ENCODE measurements at places on chromosomes 6 and 20.

DNA sequence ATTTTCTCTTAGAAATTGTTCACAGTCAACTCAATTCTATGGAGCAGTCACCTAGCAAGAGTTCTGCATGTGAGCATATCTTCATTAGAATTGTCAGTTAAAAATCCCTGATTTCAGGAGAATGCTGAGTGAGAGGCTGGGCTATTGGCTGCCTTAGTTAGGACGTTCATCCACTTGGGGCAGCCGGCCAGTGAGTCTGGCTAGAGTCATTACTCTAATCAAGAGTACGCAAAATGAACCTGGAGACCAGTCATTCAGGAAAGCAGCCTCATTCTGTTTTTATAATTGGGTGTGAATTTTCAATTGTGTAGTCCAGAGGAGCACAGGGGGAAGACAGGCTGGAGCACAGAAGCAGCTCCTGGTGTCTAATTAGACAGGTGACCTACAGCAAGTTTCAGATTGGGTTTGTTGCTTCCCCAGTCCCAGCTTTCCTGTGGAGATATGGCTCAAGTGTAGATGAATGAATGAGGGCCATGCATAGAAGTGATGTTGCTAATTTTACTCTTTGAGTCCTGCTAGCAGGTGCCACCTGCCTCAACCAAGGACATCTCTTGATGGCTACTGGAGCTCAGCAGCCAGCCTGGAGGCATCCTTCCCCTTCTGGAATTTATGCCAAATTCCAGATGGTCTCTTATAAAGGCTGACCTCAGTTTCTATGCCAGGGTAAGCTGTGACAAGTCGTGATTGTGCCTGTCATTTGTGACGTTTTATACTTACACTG, 265.7 kb downstream of the NKAIN2 start:
- DNase-seq = no peak

GRCh38 chr6:131549811-131550210, 23.2 kb upstream of the ARG1 start:
- DNase-seq = no peak

- DNase-seq = peak; percentile 80
Measured at GRCh38 chr20:24948939-24949679, at the start of gene CST7. CST7 (plus strand) TSS chr20:24949269; CDS start chr20:24949506, 237 bp downstream.

GRCh38 chr6:110338820-110339470, 19.2 kb downstream of the METTL24 start:
- no peak for DNase-seq

DNA sequence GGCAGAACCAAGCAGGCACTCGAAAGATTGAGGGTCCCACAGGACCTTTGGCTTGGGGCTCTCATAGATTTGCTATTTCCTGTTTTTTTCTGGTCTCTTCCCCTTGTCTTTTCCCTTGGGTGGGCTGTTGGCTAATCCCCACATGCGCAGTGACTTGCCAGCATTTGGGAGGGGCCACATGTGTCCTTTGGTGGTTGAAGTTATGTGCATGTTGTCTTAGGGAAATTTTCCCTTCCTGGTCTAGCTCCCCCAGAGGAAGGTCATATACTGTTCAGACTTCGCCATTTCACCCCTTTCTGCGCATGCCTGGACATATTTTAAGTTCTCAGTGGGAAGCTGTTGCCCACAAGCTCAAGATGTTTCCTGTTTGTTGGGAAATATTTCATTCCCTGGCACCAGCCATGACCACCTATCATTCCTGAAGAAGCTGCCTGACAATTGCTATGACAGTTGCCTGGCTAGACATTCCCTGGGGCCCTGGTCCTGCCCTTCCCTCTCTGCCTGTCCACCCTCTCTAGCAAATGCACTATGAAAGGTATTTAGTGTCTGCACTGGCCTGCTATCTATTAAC, 156.2 kb upstream of the THBS2 start:
- DNase-seq = no peak

DNA sequence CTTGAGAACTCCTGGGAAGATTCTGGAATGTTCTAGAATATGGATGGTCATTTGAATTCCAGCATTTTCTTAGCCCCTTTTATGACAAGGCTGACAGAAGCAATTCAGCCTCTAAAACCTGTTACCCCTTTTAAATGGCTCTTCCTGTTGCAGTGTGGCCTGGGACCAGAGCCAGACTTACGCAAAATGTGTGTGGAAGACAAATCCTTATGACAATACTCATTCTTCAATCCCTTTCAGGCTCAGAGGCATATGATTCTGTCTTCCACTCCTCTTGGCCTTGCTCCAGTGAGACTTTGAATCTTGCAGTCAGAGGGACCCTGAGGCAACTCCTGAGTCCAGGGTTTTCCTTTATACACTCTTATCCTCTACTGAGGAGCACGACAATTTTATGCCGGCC, 287.0 kb downstream of the CLIC5 start:
- no peak for DNase-seq

GRCh38 chr6:47428288-47428687, 49.3 kb upstream of the CD2AP start:
- DNase-seq = no peak

- DNase-seq = no peak
Measured at GRCh38 chr6:28565823-28566526, 40.3 kb downstream of the GPX5 start.

DNA sequence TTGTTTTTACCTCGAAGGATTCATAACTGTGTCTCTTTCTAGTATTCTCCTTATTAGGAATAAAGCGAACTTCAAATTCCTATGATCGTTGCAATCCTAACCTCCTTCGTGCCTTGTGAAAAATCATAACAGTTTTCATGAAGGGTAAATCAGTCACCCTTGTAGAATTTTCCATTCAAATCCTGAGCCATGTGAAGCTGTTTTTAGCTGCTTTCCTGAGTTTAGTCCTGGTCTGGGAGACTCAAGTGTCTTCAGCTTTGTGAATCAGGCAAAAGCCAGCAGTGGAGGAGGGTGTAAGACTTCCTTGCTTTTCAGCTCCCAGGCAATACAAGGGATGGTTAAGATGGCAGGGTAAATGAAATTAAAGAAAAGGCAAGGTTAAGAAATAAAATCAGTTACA, 24.3 kb downstream of the GCNT2 start:
- no peak for DNase-seq

DNA sequence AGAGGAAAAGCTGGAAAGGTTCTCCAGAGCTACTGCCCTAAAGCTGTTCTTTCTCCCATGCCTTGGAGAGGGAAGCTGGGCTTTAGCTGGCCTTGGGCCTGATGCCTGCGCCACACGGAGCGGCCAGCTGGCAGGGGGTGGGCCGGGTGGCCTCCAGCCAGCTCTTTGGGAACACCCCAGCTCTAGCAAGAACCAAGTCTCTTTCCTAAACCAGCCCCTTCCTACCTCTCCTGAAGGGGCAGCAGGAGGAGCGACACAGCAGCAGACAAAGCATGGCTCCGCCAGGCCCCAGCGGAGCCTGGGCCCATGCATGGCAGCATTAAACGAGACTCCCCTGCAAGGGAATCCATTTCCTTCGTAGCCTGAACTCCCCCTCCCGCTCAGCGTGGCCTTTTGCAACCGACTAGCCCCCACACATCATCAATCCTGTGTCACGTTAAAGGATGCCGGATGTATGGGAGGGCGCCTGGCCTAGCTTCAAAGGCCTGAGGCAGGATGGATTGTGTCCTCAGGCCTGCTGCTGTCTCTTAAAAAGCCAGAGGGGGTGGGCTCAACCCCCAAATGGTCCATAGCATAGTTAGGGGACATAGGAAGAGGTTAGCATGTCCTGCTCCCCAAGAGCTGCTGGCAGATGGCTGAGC, 14.0 kb downstream of the MRPS18A start:
- no peak for DNase-seq

- no peak for DNase-seq
Measured at GRCh38 chr6:38396209-38396608, 243.5 kb downstream of the BTBD9 start.

DNA sequence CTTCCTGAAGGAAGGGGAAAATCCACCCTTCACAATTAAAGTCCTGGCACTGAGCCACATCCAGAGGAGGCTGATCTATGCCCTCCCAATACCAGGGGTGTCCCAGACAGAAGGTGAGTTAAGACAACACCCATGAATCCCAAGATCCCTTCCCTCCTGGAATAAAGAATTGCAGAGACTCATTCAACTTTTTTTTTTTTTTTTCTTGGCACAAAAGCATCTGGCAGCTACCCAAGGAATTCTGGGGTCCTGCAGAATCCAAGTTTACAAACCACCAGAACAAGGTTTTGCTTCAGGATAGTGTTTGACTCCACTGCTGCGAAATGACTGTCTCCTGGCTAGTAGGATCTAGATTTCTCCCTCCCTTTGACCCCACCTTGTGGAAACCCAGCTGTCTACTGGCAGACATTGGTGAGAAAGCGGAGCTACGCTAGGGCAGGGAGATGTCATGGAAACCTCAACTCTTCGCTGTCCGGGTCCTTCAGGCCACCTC, 37.4 kb downstream of the JAG1 start:
- no peak for DNase-seq

DNA sequence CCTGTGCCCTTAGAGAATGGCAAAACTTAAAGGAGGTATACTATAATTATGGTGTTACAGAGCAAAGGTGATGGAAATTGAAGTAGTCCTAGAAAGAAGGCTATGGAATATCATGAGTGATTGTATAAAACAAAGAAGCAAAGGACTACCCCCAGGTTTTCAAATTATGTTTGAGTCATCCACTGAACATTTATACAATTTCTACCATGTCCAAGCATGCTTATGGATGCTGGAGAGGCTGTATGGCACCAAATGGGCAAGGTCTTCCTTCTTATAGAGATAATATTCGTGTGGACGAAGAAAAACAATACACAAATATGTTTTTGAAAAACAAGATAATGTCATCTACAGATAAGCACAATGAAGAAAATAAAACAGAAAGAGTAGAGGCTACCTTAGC, 177.5 kb downstream of the KHDC1L start:
- DNase-seq = no peak

DNA sequence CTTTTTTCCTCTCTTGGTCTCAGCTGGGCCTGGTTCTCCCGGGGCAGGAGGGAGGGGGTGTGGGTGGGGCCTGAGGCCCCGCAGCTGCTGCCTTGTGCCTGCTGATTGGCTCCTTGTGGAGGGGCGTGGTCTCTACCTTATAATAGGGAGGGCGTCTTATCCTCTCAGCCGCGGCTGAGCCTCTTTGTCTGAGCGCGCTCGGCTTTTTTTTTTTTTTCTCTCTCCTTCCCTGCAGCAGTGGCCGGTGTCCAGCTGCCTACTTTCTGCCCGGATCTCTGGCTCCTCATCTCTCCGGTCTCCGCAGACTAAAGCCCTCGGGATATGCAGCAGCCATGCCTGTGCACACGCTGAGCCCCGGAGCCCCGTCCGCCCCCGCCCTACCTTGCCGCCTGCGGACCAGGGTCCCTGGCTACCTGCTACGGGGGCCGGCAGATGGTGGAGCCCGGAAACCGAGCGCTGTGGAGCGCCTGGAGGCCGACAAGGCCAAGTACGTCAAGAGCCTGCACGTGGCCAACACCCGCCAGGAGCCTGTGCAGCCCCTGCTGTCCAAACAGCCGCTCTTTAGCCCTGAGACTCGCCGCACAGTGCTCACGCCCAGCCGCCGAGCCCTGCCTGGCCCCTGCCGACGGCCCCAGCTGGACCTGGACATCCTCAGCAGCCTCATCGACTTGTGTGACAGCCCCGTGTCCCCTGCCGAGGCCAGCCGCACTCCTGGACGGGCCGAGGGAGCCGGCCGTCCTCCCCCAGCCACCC, 11.1 kb downstream of the FAM110A start:
- peak; percentile 85 for DNase-seq

GRCh38 chr6:132763269-132763668, 5.6 kb upstream of the VNN2 start:
- DNase-seq = peak; percentile 22

DNA sequence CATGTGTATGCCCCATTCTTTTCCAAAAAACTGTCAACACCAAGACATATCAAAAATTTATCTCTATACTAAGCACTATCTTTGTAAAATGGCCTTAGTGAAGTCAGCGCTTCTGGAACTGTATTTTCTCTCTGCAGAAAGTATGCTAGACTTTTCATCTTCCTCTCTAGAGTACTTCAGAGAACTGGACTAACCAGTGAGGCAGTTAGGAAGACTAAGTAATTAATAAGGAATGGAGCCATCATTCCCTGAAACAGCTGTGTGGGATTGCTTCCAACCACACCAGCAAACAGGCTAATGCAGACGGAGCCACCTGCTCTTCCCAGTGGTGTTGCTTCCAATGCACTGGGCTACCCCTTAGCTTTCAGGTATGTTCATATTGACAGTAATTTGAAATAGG, 169.1 kb upstream of the FUT9 start:
- no peak for DNase-seq

GRCh38 chr20:52896348-52896747, 75.8 kb upstream of the TSHZ2 start:
- DNase-seq = no peak

DNA sequence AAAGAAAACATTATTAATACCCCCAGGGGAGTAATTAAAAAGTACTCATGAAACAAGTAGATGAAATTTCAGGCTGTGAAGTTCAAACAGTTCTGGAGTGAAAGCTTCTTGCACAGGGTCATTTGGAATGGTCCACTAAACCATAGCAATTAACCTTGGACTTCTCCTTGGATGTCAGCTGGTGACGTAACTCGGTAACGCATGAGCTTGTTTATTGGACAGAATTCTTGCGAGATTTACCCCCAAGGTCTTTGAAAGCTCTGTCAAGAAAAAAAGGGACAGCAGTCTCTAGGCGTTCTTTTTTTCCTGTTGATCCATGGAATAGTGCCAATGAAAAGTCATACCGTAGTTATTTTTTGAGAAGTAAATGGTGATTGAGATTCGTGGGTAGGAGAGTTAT, 2.2 kb downstream of the CD83 start:
- DNase-seq = no peak

DNA sequence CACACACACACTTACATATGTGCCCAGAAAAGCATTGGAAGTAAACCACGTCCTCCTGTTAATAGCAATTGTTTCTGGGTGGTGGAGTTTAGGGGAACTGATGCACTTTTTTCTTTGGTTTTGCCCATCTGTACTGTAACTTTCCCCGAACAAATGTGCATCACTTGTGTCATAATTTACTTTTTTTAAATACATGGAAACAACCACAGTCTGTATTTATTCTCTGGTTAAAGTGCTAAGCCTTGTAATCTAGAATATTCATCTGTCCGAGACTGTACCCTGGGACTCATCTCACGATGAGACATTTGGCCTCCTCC, 61.5 kb upstream of the CD93 start:
- no peak for DNase-seq

DNA sequence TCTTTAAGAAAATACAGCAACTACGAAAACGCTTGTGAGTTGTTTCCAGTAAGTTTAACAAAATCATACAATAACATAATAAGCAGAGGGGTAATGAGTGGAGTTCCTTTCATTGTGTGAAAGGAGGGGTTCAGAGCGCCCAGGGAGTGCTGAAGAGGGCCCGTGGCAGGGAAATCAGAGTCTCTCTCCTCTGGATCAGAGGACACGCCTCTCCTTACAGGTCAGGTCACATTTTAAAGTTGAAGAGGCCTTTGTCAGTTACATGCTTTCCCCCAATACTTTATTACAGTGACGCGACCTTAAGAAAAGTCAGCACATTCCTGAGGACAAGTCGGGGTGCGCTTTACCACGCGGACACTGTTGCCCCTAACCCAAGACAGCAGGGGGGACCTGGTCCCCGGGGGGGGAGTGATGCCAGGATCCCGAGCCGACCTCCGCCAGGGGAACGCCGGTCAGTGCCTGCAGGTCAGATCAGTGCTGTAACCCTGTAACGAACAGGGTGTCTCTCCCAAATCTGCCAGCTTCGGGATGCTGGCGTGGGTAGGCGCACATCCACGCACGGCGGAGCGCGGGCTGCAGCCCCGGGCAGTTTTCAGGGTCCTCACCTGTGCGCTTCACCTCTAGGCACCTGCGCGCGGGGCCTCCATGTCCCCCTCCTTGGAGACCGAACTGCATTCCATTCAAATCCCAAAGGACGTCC, 848 bp downstream of the DACT2 start:
- DNase-seq = no peak

- DNase-seq = no peak
Measured at GRCh38 chr6:122751326-122751725, 28.2 kb upstream of the FABP7 start.

- no peak for DNase-seq
Measured at GRCh38 chr20:24698706-24699206, 229.3 kb downstream of the SYNDIG1 start.
